NCI-H1105 (cell line): ENCODE measurements at places on chromosomes 5 and 9.

- no peak for DNase-seq
Observed at GRCh38 chr5:5671823-5672222, 249.3 kb downstream of the ICE1 start.

DNA sequence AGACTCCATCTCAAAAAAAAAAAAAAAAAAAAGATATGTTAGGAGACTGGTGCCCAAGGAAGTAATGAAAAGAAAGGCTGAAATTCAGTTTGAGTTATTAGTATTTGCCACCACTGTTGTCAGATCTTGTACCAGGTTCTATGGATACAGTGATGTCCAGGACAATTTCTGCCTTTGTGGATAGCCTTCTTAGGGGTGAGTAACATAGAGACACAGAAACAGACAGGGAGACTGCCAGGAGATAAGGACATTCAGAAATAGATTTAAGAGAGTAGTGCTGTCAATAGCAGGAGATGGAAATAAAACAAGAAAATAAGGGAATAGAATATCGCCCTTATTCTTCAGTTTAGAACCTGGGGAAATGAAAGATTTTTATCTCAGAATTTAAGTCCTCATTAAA is 6.3 kb upstream of the SPINK14 start:
- no peak for DNase-seq

DNA sequence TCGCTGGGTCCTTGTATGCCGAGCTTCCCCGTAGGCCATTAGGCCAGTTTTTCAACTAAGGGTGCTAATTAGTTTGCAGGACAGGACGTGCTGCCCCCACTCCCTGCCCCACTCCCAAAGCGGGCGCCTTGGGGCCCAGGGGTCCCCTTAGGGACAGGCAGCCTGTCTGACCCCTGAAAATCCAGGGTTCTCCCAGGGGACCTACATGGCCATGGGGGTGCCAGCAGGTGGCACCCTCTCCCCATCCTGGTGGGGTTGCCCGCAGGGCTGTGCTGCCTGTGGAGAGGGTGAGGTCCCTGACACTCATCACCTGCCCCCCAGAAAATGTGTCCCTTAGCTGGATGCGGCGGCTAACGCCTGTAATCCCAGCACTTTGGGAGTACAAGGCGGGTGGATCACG is 8.5 kb upstream of the CCDC187 start:
- no peak for DNase-seq

DNA sequence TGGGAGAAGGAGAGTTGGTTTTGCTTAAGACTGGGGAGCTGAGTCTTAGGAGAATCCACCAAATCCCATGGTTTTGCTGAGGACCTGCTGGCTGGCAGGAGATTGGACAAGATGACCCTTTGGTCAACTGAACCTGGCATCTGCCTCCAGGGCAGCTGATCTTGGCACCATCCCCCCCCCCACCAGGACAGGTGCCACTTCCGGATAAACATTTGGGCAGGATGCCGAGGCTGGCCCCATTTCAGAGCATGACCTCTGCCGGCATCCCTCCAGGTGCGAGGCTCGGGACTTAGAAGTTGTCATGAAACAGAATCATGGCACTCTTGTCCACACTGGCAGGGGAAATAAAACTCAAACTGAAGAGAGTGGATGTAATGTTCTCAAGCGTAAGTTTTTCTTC is 165.6 kb downstream of the MACROH2A1 start:
- DNase-seq, result no peak

- no peak for DNase-seq
Observed at GRCh38 chr9:81874931-81875330, 53.3 kb upstream of the SPATA31D4 start.

DNA sequence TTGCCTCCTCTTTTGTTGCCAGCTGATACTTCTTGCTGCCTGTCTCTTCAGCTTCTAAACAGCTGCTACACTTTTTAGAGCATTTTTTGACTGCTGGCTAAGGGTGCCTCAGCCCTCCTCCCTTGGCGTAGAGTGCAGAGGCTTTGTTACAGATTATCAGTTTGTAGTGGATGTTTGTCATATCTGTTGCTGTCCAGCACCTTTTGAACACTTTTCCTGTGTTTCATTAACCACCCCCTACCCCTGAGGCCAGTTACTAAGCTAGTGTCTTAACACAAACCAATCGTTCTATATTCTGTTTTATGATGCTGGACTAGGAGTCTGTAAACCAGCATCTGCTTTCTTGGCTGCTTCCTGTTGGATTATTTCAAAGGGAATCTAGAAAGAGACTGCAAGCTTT is 441.5 kb downstream of the DNAH5 start:
- DNase-seq, result no peak

- no peak for DNase-seq
Observed at GRCh38 chr5:39794513-39795210, 369.9 kb upstream of the DAB2 start.

DNA sequence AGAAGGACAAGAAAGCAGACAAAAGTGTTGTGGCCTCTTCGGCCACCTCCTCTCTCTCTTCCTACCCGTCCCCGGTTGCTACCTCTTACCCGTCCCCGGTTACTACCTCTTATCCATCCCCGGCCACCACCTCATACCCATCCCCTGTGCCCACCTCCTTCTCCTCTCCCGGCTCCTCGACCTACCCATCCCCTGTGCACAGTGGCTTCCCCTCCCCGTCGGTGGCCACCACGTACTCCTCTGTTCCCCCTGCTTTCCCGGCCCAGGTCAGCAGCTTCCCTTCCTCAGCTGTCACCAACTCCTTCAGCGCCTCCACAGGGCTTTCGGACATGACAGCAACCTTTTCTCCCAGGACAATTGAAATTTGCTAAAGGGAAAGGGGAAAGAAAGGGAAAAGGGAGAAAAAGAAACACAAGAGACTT is 2.4 kb downstream of the EGR1 start:
- no peak for DNase-seq

DNA sequence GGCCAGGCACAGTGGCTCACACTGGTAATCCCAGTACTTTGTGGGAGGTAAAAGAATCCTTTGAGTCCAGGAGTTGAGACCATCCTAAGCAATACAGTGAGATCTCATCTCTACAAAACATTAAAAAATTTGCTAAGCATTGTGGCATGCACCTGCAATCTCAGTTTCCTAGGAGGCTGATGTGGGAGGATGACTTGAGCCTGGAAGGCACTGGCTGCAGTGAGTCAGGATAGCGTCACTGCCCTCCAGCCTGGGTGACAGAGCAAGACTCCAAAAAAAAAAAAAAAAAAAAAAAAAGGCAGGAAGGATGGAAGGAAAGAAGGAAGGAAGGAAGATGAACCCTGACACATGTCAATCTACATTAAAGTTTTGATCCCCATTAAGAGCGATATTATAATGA is 1452.2 kb upstream of the ACO1 start:
- DNase-seq, result no peak

DNA sequence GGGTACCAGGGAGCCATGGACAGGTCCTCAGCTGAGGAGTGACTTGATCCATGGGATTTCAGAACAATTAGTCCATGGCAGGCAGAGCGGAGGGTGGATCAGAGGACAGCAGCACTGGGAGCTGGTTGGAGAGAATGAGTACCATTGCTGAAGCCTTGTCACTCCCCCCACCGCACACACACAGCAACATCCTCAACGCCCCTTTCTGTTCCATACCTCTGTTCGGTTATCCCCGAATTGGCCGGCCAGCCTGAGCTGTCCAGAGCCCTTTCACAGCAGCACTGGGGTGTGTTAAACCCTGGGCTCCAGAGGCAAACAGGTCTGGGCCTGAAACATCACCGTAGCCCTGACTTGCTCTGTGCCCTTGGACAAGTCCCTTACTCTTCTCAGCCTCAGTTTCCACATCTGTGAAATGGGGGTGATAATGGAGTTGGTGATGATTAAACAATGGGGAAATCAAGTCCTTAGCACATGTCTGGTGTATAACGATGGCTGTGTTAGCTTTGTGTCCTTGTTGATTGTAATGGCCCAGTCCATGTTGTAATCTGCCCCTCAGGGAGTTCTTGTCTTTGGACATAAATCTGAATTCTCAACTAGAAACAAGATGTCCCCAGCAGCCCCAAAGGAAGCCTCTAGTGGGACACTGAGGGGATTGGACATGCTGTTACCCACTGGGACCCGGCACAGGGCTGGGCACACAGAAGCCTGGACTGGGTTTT is 16.9 kb downstream of the GSN start:
- DNase-seq, result no peak

- DNase-seq, result no peak
Observed at GRCh38 chr9:81492710-81493447, 196.5 kb downstream of the TLE1 start.

GRCh38 chr9:14389657-14390056 is 75.7 kb upstream of the NFIB start:
- DNase-seq, result no peak

DNA sequence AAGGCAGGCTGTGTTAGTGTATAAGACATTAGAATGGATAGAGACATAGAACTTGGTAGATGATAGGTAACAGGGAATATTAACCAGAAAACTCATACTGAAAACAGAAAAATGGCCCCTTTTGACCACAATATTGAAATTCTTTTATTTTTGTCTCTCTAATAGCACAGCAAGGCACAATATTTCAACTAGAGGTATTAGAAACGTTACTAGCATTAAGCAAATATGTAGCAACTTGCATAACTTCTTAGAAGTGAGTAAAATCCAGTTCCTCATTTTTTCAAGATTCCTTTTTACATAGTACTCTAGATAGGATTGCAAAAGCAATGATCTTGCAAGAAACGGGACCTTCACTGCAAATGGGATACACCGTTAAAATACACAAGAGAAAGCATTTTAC is 102.7 kb upstream of the VCAN start:
- no peak for DNase-seq

- no peak for DNase-seq
Observed at GRCh38 chr5:57659886-57660285, 177.3 kb upstream of the ACTBL2 start.

GRCh38 chr9:16179566-16179965 is 626.7 kb downstream of the CCDC171 start:
- DNase-seq, result no peak

- DNase-seq, result no peak
Observed at GRCh38 chr9:74770508-74771261, 117.0 kb downstream of the TRPM6 start.

DNA sequence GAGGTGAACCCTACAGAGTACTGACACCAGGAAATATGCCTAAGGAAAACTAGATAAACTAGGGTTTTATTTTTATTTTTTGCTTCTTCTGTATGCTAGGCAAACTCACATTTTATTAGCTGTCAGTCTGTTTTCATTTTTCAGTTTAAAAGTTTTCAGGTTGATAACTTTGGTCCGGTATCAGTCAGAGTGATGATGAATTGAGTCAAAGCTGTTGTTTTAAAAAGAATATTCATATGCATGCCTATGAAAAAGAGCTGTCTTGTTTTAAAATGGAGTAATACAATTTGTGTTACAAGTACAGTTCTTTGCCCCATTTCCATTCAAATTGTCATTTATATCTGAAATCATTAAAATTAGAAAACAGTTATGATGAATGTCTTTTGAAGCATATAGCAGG is 22.6 kb downstream of the MAP3K1 start:
- DNase-seq, result no peak

DNA sequence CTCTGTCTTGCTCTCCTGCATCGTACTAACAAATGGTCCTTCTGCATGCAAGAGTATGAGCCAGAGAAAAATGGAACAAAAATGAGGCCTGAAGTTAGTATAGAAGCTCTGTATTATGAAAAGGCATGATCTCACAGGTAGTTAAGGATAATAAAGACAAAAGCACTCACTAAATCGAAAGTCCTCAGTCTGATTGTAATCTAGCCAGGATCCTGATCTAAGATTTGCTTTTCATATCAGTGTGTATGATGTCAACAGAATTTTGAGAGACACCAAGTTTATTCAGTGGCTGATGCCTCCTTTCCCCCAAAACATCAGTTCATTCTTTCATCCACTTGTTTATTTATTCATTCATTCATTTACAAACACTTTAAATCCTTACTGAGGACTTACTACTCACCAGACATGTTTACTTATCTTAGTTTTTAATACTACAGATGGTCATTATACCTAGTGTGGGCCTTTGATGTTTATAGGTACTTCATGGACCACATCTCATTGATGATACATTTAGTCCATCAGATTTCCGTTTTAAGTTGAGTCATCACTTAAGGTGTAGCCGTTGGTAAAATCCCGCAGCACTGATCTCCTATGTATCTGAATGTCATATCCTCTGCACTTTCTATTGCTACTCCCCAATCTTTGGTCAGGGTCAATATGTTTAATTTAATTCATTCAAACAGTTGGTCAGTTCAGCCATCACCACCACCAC is 105.2 kb upstream of the DHFR start:
- DNase-seq, result no peak
